NCI-H345 (cell line): ENCODE measurements at places on chromosomes 13 and 19.

DNA sequence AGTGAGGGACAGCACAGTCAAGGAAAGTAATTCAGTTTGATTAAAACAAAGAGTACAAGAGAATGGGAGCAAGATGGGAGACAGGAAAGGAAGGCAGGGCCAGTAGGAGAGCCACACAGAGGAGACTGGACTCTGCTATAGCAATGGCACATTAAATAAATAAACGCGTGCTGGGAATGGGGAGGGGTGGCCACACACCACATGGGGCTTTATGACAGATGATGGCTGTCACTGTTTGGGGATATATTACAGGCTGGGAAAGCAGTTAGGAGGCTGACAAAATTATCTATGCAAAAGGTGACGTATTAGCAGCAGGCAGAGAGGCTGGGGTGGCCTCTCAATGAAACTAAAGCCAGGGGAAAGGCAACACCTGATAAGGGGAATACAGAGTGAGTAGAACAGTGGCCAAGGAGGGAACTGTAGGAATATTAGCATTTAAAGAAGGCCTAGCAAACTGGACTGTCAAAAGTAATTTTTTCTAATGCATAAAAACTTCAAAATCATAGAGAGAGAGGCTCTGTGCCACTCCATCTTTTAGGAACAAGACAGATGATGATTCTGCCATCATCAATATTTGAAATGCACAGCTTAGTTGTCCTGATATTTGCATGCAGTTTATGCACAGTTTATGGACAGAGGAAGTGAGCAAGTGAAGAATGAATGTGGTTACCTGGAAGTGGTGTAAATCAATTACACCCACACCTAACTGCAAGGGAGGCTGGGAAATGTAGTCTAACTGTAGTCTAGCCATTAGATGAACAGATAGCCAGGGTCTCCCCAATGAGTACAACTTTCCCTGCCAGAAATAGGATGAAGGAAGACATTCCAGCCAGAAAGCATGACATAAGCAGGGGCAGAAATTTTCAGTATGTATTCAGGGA, 346.5 kb downstream of the FOXO1 start:
- DNase-seq: no peak

GRCh38 chr19:11881151-11881800, 6.3 kb upstream of the ZNF69 start:
- DNase-seq: no peak

- DNase-seq: peak; percentile 24
These were observed 32.0 kb upstream of the EPHX3 start for GRCh38 chr19:15264061-15264932.

DNA sequence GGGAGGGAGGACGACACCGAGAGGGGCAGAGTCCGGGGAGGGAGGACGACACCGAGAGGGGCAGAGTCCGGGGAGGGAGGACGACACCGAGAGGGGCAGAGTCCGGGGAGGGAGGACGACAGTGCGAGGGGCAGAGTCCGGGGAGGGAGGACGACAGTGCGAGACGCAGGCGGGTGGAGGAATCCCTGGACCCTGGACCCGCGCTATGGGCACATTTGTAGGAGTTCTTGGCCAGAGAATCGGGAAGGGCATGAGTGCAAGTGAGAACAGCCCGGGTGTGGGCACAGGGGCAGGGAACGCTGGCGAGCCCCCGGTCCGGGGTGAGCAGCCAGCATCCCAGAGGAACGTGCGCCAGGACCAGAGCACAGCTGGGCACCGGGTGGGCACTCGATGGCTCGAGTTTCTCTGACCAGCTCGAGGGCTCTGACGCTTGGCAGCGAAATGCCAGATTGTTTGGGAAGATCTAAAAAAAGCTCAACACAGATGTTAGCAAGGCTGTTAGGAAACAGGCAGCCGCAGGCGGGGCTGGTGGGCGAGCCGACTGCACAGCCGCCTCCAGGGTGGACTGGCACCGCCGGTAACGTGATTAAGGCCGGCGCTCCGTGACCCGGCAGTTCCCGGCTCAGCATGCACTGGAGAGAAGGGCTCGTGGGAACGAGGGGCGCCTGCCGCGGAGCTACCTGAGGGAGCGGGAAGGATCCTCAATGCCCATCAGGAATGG, 17.9 kb upstream of the C2CD4C start:
- no peak for DNase-seq

- no peak for DNase-seq
These were observed 24.2 kb downstream of the SMIM24 start for GRCh38 chr19:3455960-3456601.

GRCh38 chr19:41335467-41335866, 18.3 kb downstream of the TGFB1 start:
- DNase-seq: no peak

- DNase-seq: no peak
These were observed 62.8 kb downstream of the DNAJC15 start for GRCh38 chr13:43086181-43086580.

- DNase-seq: peak; percentile 71
These were observed 97.0 kb upstream of the MBNL2 start for GRCh38 chr13:97124915-97125809.

DNA sequence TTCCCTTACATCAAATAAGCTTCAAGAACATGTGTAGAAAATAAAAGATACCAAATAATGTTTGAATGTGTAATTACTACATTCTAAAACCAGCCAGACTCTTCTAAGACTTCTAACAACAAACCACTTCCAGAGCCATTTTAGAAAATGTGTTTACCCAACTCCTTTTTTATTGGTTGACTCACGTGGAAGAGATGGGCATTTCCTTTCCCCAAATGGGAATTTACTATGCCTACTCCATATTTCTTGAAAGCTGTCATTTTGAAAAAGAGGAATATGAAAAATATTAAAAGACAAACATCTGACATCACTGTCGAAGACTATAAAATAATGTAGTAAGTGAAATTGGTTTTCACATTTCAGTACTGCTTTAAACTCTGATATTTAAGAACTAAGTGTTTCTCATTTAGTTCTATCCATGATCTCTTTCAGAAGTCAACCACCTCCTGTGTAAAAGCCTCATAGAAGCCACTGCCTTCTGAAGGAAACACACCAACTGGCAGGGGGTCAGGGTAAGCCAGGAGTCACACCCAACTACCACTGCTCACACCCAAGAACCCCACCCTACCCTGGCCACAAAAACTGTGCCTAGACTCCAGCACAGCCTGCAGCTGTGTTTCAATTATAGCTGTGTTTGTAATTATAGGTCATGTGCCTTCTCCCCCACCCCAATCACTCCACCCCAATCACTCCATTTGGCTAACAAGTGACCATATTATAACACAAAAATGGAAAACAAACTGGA, 86.8 kb downstream of the UBL3 start:
- DNase-seq: no peak

DNA sequence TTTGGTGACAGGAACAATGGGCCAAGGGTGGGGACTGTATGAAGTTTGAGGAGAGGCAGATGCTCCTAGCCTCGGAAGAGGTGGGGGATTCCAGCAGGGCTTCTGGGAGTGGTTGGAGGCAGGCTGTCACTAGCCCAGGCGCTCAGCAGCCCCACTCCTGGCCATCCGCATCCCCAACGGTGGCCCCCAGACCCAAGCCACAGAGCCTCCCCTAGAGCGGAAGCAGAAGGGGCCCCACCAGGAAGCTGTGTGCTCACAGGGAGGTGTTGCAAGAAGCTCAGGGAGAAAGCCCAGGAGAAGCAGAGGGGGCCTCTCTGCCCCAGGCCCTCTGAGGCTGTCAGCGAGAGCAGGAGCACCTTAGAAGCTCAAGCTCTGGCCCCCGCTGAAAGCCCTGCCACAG, 8.3 kb downstream of the PRAM1 start:
- DNase-seq: no peak

- no peak for DNase-seq
These were observed 36.2 kb downstream of the TRPC4 start for GRCh38 chr13:37833411-37833810.

- DNase-seq: peak; percentile 80
These were observed 475.7 kb downstream of the UQCRFS1 start for GRCh38 chr19:28737021-28737895.

DNA sequence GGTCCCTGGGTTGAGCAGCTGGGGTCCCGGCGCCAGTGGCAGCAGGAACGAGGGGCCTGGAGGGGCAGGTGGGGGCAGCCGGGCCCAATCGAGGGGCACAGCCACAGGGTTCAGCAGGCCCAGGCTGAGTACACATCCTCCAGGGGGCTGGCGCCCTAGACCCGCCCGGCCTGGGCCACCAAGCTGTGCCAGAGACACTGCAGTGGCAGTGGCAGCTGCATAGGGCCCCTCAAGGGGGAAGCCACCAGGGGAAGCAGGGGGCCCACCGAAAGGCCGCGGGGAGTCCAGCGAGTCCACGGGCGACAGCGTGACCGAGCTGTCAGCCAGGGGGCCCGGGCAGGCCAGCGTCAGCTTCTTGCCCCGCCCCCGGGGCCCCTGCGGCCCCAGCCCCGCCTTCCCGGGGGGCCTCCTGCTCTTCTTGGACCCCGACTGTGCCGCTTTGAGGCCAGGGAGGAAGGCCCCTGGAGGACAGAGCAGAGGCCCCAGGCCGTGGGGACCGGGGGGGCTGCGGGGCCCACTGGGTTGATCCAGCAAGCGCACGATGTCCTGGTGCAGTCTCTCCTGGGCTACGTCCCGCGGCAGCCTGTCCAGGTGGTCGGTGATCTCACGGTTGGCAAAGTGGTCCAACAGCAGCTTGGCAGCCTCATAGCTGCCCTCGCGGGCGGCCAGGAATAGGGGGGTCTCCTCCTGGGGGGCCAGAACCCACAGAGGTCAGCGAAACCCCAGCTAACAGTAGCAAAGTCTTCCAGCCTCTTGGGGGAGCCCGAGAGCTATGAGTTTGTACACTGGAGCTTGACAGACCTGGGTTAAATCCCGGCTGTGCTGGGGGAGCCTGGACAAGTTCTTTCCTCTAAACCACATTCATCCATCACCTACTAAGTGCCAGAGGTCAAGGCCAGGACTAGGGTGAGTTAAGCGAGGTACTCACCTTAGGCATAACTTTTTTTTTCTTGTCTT, 39.5 kb downstream of the NOTCH3 start:
- peak; percentile 8 for DNase-seq

- DNase-seq: no peak
These were observed 130.2 kb downstream of the MIPEP start for GRCh38 chr13:23758798-23759527.

DNA sequence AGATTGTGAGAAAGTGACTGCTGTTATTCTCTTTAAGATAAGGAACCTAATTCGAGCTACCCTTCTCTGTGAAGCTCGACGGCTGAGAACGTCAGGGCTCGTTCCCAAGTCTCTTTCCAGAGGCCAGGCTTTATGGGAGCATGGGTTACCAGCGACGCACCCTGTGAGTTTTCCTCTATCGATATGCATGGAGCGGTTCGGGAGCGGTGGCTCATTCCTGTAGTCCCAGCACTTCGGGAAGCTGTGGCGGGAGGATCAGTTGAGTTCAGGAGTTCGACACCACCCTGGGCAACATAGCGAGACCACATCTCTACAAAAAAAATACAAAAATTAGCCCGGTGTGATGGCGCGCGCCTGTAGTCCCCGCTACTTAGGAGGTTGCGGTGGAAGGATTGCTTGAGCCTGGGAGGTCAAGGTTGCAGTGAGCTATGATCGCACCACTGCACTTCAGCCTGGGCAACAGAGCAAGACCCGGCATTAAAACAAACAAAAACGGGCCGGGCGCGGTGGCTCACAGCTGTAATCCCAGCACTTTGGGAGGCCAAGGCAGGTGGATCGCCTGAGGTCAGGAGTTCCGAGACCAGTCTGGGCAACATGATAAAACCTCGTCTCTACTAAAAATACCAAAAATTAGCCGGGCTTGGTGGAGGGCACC, 681 bp upstream of the ZNF606 start:
- DNase-seq: no peak

GRCh38 chr13:111971891-111972780, 94.8 kb upstream of the SOX1 start:
- peak; percentile 85 for DNase-seq

GRCh38 chr13:32045982-32046785, 14.6 kb downstream of the FRY start:
- DNase-seq: peak; percentile 65

DNA sequence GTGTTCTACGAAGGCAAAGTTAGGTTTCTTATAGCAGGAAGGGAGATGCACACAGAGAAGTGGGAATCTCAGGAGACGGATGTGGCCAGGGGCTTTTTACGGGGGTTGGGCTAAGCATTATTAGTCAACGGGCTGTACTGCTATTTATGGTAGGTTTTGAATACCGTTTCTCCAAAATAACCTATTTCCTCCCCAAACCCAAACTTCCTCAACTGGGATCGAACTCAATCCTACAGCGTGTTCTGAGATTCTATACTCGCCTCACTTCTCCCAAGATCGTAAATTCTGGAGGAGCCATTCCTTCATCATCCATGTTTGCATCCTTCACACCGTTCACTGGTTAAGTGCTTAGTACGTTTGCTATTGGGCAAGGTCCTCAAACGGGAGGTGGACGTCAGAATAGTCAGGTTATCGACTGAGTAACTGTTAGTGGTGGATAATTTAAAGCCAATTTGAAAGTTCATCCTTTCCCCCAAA, 1.2 kb upstream of the TRIM13 start:
- no peak for DNase-seq

- DNase-seq: no peak
These were observed 527.1 kb downstream of the FGF9 start for GRCh38 chr13:22198001-22198400.

GRCh38 chr13:41458187-41458760, 924 bp downstream of the RGCC start:
- no peak for DNase-seq

- DNase-seq: no peak
These were observed 26.9 kb downstream of the TMED1 start for GRCh38 chr19:10808937-10809649.

DNA sequence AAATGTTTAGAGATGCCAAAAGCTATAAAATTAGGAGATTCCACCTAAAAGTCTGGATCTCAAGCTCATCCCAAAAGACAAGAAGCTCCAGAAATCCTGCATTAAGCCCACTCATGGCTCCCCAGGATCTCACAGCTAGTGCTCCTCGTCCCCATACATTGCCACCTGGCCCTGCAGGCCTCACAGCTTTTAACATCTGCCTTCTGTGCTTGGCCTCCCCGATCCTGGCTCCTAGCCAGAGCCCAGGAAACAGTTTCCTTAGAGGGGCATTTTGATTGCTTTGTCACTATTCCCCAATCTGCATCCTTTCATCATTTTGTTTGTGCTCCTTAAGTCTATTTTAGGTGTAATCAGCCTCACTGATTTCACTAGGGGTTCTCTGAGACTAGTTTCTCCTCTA, 14.5 kb upstream of the DCT start:
- DNase-seq: peak; percentile 65

GRCh38 chr13:59743195-59743594, 420.5 kb downstream of the DIAPH3 start:
- no peak for DNase-seq

DNA sequence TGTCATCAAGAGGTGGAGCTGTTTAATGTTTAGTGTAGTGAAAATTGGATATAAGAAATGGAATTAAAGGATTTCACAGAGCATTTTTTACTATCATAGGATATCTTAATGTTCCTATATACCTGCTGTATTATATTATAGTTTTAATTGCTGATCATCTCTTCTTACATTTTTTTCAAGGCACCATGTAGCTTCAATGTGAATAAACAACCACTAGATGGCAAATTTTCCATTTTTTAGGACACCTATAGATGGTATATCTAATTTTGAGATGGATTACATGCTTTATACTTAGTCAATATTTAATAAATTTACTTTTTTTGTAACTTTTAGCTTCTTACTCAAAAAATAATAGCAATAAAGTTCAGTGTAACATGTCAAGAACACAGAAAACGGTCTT, 9.0 kb upstream of the ATXN8OS start:
- no peak for DNase-seq
